ENCODE measurements at places on chromosomes 4 and X.

DNA sequence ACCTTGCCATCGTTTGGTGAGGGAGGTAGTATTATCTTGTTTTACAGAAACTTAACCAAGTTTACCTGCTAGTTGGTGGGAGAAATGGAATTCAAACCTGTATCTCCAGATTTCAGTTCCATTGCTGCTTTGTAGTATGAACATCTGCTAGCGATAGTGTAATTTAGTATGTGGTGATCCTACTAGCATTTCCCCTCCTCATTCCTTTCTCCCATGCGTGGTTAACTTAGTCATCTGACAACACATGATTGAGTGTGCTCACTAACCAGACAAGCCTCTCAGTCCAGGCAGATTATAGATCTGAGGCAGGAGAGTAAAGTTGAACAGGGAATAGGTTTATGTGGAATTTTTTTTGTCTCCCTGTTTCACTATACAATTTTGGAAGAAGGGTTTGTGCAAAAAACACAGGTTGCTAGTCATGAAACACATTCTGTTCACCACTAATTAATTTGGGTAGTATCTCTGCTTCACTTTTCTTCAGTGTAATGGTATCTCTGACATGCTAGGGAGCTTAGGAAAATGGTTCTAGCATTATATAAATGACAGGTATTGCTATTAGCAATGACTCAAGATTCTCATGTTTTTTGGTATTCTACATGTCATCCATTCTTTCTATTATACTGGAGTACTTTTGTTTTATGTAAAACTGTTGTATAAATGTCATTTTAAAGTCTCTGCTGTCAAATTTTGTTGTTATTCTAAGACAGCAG lies 21.7 kb downstream of the RBPJ start:
- peak; percentile 9 for DNase-seq

DNA sequence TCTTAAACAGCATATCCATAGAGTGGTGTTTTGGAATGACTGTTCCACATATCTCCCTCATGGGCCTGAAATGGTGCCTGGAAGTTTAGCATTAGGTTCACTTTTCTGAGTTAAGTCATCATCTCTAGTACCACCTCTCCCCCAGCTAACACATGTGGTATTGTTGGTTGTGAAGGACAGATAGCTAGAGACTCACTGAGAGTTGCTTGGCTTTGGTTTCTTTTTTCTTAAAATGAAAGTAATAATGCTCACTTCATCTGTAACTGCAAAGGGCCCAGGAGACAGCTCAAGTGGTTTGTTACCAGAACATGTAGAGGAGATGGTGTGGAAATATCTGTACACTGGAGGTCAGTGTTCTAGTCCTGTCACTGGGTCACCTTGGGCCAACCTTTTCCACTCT lies 90.9 kb downstream of the EFNB1 start:
- no peak for DNase-seq

- no peak for DNase-seq
These were observed 94.5 kb downstream of the NAF1 start for GRCh38 chr4:163072222-163072621.

- no peak for DNase-seq
These were observed 148.6 kb upstream of the NWD2 start for GRCh38 chr4:37095925-37096324.

DNA sequence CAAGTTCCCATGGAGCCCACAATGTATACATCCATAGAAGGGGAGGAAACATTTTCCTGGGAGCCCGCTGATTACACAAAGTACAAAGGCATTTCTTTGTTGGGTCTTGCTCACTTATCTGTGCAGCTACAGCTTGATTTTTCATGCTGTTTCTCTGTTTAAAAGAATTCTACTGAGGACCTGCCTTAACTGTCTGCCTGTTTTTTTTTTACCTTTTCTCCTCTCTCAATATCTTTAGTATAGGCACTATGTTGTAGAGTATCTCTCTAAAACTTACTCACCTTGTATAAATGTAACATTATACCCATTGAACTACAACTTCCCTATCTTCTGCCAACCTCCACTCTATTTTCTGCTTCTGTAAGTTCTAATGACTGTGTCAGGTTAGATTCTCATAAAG lies 494.6 kb upstream of the EPHA5 start:
- DNase-seq, result no peak

GRCh38 chr4:21002286-21002685 lies 302.0 kb downstream of the PACRGL start:
- DNase-seq, result no peak

- DNase-seq, result peak; percentile 16
These were observed 98.2 kb upstream of the PRKX start for GRCh38 chrX:3811331-3812311.

DNA sequence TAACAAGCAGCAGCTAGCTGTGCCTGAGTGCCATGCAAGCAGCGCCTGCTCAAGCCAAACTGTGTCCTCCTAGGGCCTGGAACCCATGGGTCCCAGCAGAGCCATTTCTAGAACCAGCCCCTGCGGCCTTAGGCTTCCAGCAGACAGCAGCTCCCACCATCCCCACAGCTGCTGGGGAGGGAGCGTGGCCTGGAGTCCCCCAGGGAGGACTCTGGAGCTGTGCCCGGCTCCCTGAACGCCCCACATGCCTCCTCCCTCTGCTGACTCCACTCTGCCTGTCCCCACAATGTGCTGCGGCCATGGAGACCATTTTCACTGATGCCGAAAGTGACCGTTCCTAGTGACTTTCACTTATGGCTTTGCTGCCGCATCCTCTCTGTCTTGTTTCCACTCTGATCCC lies 45.9 kb downstream of the GAK start:
- no peak for DNase-seq

- no peak for DNase-seq
These were observed 6.9 kb downstream of the MAGEA4 start for GRCh38 chrX:151919610-151920009.

DNA sequence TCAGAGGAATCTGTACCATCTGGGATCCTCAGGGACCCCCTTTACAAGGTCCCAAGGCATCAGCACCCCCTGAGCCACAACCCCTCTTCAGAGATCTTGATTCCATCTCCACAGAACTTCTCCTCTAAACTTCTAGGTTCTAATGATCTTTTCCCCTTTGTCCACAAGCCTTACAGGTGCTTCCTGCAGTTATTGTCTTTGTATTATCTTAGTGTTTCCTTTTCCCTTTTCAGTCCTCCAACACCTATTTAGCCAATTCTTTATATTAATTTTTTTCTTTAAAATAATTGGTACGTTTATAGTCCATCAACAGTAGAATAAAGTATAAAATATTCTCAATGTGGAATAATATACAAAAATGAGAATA lies 35.2 kb upstream of the FAM241A start:
- no peak for DNase-seq

DNA sequence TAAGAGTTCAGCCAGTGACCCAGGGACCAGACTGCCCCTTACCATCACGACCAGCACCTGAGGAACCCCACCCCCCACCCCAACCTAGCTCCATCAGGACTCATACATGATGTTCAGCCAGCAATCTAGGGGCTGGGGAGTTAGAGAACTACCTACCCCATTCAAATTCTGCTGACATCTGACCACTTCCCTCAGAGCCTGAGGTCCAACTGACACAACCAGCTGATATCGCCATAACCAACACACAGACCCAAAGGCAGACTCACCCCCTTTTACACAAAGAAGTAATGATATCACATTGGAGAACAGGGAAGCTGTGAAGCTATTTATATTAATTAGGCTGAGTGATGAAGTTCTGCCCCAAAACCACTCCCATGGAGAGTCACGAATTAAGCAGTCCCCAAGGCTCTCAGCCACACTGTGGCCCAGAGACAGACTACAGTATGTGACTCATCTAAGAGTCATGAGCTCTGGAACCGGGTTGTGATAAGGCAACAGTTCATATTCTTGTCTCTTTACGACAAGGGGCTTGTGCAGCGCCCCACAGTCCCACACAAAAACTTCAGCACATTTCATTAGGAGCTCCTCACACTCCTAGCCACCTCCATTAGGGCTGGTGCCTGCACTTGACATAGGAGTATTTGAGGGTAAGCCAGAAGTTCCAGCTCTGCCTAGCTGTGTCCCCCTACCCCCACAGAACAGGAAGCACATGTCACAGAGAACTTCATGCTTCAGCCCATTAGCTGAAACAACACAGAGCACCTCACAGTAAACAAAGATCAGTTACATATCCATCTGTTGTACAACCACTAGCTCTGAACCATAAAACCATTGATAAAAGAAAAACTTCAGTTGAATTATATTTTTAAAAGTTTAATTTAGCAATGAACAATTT lies 184.7 kb upstream of the ZCCHC13 start:
- DNase-seq, result no peak

DNA sequence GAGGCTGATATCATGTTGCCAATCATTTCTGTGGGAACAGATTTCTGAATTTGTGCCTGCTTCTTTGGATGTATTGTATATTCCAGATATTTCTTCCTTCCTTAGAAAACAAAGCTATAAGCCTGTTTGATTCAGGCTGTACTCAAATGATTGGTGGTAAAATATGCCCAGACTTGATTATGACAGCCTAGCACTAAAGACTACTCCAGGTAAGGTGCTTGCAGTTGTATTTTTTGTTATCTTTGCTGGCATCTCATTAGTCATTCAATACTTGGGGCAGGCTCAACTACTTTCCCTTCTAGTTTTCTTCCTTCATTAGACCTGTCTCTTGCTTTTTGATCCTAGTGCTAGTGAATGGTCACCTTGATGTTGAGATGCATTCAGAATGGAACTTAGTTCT lies 90.6 kb downstream of the ZNF518B start:
- DNase-seq, result no peak

DNA sequence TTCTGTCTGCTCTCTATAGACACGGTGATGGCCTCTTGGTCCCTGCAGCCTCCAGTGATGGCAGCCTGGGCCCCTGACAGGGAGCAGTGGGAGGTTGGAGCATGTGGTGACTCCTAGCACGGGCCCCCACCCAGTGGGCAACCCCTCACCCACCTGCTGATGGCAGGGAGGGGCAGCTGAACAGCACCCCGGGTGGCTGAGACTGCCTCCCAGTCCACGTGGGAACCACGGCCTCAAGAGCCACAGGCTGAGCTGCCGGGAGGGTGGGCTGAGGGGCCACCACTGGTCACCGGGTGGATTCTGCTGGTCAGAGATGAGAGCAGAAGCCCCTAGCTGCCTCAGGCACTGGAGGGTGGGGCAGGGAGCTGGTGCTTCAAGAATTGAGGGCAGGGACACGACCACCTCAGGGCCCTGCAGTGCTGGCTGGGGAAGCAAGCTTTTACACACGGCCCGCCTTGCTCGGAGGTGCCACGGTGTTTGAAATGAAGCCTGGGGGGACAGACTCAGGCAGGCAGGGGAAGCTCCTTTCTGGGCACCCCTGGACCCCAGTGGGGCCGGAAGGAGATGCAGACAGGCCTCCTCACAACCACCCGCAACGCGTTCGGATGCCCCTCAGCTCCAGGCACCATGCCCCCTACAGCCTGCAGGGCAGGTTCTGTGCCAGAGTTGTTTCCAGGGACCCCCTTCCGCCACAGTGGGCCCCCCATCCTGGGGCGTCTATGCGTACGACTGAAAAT lies 6.3 kb upstream of the HAUS3 start:
- no peak for DNase-seq

DNA sequence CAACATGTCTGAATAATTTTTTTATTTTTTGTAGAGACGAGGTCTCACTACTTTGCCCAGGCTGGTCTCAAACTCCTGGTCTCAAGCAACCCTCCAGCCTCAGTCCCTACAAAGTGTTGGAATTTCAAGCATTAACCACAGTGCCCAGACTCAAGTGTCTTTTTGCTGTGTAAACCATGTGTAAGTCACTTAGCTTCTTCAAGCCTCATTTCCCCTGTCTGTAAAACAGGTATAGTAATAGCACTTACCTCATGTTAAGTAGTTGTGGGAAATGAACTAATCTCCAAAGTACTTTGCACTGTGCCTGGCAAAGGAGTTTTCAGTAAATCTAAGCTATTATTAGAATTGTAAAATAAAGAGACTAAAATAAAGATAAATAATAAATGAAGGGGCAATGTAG lies 35.7 kb downstream of the STBD1 start:
- no peak for DNase-seq

- no peak for DNase-seq
These were observed 37.2 kb upstream of the PTPN13 start for GRCh38 chr4:86556791-86557415.

GRCh38 chr4:17512973-17513665 lies 1.2 kb upstream of the QDPR start:
- DNase-seq, result no peak

DNA sequence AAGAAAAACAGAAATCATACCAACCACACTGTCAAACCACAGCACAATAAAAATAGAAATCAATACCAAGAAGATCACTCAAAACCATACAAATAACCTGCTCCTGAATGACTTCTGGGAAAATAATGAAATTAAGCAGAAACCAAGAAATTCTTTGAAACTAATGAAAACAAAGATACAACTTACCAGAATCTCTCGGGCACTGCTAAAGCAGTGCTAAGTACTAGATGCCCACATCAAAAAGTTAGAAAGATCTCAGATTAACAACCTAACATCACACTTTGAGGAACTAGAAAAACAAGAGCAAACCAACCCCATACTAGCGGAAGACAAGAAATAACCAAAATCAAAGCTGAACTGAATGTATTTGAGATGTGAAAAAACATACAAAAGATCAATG lies 33.2 kb downstream of the AWAT2 start:
- no peak for DNase-seq

- no peak for DNase-seq
These were observed 142.1 kb upstream of the PABPC4L start for GRCh38 chr4:134343656-134344055.

DNA sequence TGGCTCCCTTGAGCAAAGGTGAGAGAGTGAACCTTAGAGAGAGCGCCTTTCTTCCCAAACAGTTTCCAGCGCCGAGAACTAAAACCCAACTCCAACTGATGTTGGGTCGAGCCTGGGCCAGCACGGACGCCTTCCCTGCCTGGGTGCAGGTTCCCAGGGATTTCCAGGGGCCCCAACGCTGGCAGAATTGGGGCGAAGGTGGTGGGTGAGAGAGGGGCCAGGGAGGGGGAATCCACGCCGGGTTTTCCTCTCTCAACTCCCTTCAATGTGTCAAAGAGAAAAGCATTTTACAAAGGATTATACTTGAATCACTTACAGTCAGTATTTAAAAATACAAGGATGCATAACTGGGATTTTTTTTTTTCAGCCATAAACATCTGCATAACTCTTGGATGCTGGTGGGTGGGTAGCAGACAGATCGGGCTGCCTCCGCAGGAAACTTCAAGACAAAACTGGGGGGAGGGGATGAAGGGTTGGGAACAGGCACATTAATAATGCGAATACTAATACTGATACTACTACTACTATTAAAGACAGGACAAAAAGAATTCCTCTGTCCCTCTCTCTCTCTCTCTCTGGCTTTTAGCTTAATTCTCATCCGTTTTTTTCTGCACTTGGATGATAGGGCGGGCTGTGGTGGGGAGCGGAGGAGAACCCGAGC lies 1.3 kb upstream of the ARX start:
- no peak for DNase-seq

DNA sequence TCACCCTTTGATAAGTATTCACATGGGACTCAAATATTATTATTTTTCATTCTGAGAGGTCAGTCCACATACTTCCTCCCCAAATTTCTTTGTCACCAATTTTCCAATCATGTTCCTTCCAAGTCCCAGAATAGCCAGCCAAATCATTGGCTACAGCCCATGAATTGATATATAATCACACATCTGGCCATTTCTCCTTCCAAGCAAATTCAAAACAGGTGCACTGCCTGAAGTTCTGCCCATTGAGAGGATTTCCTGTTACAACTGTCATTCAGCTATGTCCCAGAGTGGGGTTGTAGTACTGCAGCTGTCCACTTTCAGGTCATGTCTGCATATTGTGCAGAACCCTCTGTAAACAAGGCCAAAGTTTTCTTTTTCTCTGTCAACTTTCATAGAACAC lies 347.8 kb downstream of the GRID2 start:
- DNase-seq, result no peak
